ENCODE measurements at places on chromosomes 11 and 22.

- no peak for DNase-seq
Measured at GRCh38 chr22:38300197-38300945, 16.9 kb downstream of the CSNK1E start.

DNA sequence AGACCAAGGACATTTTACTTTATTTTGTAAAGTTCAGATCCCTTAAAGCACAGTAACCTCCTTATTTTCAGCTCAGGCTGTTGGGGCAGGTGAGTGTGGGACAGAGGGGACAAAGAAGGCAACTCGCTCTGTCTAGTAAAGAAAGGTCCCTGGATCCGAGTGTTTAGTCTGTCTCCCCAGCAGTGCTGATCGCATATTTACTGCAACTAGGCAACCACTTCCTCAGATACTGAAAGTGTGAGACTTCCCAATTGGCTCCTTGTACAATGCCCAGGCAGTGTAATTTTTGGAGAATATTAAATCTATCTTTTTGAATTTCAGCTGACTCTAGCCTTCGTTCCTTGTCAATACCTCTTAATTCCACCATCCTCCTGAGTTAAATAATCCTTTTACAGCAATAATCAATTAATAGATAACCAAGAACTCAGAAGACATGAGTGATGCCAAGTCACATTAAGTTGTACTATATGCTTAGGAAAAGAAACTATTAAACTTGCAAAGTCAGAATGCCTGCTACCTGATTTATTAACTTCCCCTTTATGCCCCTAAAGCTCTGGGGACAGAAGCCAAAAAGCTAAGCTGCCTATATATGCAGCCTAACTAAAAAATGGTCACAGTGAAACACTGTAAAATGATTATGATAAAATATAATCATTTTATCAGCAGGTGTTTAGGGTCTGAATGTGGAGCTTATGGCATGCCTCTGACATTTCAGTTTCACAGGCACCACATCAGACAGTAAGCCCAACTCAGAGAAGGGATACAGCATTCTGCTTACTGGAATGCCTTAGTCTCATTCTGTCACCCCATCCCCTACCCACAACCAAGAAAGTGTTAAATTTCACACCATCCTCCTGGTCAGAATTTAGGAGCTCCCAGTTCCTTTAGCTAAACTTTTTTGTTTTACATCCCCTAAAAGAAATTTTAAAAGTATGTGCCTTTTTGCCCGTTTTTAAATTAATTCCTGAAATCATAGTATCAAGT is 138.7 kb downstream of the TRIM44 start:
- no peak for DNase-seq

DNA sequence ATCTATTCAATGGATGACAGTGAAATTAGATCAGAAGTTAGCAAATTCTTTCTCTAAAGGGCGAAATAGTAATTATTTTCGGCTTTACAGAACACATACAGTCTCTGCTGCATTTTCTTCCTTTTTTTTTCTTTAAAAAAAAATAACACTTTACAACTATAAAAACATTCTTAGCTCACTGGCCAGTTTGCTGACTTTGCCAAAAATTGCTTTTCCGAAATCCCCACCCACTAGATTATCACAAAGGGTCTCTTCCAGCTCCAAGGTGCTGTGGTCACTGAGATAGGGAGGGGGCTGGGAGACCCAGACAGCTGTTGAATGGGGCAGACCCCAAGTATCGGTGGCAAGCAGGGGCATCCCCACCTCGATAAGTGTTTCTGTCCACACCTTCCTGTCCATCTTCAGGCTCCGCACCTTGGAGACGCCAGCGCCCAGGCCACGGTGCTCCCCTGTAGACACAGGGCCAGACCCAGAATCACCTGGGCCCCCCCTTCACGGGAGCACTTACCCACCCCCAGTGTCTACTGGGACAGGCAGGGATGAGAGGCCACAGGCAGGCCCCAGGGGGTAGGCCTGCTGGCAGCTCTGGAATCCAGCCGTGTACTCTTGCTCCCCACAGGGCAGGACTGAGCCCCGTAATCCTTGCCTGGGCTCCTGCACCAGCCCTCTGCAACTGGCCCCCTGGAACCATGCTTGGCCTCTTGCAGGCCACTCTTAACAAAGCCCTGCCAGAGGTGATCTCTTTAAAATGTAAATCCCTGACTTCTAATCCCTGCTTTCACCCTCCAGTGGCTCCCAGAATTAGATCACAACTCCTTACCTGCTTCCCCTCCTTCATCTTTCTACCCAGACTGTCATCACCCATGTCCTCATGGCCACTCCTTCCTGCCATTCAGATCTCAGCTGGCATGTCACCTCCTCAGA is 31.5 kb upstream of the PDE2A start:
- DNase-seq, result no peak

- no peak for DNase-seq
Measured at GRCh38 chr22:40764763-40765441, 54.2 kb downstream of the SLC25A17 start.

DNA sequence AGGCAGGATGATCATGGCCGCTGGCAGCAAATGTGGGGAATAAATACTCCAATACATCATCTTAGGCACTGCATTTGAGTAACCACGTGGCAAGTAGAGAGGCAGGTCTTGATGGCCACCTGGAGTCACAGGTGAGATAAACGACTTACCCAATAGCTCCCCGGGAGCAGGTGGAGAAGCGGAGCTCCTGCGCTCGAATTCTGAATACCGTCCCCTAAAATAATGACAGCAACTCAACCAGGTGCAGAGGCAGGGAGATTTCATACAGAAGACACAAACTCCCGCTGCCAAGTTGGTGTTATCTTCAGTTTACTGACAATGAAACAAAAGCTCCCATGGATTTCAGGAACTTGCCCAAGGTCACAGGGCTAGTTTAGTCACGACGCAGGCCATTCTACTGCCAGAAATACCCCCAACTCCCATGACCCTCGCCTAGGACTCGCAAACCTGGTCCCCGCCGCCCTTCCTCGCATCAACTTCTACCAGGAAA is 437 bp downstream of the SLC43A3 start:
- no peak for DNase-seq

DNA sequence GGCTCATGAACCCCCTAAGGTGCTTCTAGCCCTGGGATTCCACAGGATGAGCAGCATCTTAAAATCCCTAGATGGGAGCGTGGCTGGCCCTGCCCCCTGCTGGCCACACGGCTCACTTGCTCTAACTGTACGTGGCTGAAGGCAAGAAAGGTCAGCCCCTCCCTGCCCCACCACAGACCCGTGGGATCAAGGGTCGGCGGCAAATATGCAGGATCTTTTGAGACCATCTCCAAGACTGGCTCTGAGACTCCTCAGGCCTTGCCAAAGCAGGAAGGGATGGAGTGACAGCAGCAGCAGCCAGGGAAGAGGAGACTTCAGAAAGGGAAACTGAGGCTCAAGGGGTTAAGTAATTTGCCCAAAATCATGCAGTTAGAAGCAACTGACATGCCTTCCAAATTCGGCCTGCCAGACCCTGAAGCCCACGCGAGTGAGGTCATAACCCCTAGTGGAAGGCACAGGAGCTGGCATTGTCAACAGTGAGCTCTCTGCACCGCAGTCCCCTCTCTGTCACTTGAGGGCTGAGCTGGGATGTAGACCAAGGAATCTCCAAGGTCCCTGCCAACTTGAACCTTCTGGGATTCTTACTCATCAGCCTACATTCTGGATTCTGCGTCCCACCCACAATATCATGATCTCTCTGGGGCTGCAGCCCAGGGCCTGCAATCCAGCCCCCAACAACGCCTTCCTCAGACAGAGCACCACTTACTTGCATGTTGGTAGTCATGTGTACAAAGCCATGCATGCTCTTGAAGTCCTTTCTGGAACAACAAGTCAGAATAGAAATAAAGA is 31.4 kb downstream of the CREB3L1 start:
- peak; percentile 70 for DNase-seq

DNA sequence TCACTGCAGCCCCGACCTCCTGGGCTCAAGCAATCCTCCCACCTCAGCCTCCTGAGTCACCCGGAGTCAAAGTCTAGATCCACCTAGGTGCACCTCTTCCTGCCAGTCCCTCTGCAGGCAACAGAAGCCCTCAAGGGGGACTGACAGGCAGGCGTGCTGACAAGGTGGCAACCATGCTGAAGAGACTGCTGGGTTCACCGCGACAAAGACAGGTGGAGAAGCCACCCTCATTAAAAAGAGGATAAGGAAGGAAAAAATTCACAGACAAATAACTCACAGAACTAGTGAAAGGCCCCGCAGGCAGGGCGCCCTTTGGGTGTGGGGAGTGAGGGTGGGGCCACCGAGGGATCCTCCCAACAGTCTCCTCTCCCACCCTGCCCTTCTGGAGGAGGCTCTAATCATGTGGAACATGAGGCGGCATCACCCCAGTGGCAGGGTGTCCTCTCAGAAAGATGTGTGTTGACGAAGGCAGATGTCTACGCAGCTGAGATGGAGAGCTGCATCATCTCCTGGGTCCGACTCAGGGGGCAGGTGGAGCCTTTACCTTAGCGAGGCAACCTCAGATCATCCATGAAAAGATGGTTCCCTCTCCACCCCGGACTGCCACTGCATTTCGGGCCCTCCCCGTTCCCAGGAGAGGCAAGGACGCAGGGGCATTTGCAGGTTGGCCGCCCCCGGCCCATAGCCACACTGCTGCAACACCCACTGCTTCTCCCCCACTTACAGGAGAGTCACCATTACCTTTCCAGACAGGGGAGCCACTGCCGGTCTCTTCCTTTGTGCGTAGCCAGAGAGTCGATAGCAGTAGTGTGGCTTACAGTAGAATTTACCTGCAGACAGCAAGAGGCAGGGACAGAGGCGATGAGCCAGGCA is 91.2 kb upstream of the BID start:
- DNase-seq, result no peak

DNA sequence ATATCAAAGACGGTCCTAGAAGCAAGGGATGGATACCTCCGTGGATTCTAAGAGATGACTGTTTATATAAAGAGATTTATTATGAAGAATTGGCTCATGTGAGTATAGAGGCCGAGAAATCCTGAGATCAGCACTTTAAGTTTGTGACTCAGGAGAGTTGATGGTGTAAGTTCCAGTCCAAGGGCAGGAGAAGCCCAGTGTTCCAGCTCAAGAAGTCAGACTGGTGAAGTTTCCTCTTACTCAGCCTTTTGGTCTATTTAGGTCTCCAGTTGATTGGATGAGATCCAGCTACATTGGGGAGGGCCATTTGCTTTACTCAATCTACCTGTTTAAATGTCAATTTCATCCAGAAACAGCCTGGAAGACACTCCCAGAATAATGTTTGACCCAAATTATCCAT is 45.1 kb downstream of the TSPAN18 start:
- DNase-seq, result no peak

DNA sequence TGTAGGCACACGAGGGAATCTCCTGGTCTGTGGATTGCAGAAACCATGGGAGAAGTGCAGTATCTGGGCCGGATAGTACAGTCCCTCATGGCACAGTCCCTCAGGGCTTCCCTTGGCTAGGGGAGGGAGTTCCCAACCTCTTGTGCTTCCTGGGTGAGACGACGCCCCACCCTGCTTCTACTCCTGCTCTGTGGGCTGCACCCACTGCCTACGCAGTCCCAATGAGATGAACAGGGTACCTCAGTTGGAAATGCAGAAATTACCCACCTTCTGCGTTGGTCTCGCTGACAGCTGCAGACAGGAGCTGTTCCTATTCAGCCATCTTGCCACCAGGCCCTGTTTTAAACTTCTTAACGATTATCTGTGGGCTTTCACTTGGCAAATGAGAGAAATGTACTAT is 157.2 kb upstream of the CARD18 start:
- no peak for DNase-seq

DNA sequence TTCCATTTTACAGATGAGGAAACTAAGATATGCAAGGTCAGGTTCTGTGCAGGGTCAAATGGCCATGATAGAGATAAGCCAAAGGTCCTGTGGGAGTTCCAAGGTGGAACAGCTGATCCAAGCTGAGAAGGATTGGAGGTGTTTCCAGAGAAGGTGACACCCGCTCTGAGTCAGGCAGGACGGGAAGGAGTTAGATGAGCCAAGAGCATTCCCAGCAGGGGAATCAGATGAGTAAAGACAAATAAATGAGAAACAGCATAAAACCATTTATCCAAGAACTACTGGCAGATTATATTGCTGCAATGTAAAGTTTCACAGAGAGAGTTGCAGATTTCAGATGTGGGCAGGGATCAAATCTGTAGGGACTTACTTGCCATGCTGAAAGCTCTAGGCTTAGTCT is 18.9 kb upstream of the HEPHL1 start:
- no peak for DNase-seq

GRCh38 chr22:39498368-39498767 is 3.7 kb upstream of the MIEF1 start:
- DNase-seq, result no peak

GRCh38 chr11:62069374-62069773 is 54.4 kb upstream of the INCENP start:
- DNase-seq, result no peak

DNA sequence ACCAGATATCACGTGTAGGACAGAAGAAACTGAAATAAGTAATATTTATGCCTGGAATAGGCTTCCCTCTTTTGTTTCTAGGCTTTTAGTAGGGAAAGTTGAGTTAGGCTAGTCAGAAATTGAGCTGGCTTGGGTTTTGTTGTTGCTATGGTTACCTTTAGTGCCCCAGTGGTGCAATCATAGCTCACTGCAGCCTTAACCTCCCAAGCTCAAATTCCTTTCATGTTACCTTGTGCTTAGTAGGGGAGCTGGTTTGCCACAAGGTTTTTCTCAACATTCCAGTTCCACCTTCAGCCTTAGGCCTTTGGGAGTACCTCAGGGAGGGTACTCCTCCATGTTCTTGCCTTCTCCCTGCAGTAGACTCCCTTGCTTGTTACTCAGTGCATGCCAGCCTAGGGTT is 69.1 kb upstream of the SUSD2 start:
- no peak for DNase-seq

- DNase-seq, result no peak
Measured at GRCh38 chr22:36323182-36323854, 64.4 kb downstream of the MYH9 start.

DNA sequence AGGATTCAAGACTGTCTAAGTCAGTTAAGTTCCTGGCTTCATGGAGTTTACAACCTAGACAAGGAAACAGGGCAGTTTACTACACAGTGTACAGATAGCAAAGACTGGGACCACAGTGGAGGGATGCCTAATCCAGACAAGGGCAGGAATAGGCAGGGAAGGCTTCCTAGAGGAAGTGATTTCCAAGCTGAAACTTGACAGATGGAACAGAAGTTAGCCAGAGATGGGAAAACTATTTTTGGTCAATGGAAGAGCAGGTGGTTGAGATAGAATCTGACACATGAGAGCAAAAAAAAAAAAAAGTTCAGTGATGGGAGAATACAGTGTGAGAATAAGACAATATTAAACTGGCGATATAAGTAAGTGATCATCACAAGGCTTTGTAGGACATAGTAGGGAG is 1.3 kb downstream of the COA4 start:
- no peak for DNase-seq

- no peak for DNase-seq
Measured at GRCh38 chr11:129209891-129210830, 18.0 kb upstream of the ARHGAP32 start.

Measured in muscle of arm (tissue), 14 donors.